ENCODE measurements at places on chromosomes 11 and 22.

DNA sequence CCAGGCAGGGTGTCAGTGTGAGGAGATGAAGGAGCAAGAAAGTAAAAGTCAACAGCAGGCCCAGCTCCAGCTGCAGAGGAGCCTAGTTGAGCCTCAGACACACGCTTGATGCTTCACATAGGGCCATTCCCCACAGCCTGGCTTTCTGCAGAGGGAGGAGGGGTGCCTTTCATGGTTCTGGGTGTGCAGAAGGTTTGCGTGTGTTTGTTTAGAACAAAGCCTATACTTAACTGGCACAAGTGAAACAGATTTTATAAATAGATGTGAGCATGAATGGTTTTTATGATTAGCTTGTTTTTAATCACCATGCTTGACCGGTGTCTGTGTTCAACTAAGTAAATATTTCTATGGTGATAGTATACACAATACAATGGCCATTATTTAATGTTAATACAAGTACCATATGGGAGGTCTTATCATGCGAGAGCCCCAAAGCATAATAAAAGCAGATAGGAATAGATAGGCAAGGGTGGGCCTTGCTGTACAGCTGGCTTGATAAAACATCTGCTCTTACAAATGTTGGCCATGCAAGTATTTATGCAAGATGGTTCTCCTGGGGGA, 290.2 kb downstream of the ETS1 start:
- DNase-seq = no peak

- DNase-seq = no peak
Measured at GRCh38 chr11:17063171-17064002, 14.1 kb downstream of the RPS13 start.

DNA sequence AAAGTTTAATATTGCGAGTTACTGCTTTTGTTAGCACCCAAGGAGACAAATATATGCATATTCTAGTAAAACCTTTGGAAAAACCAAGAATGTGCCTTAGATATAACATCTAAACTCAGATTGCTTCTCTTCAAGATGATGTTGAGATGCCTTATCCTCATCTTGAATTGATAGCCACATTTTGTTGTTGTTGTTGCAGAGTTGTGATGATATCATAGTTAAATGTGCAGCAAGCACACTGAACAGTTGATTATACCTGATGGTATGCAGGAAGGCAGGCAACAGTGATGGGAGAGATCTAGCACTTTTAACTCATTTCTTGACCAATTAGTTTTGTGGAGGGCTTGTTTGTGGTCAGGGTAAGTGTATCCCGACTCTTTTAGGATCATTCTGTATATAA, 48.0 kb downstream of the KDM2A start:
- no peak for DNase-seq

DNA sequence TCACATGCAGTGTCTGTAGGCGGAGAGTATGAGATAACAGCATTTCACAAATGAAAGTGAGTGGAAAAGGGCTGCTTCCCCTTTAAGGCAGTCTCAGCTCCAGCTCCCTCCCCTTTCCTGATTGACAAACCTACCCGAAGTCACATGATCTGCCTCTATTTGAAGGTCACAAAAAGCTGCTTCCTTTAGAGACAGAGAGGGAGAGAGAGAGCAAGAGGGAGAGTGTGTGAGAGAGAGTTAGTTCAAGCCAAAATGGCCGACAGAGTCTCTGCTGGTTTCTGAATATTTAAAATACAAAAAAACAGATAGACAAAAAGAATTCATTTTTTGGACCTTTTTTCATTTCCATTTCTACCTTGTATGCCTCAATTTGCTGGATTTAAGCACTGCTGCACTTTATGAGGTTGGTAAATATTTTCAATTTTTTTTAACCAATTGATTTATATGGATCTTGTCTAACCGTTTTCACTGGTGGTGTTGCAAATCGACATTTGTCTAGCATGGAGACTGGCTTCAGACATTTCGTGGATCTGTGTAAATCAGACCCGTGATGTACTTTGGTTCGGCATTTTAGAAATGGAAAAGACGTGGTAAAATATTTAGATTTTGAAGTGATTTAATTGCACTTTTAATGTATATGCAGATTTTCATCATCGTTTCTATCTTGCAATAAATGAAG, at the start of gene TNRC6B:
Gene TNRC6B, plus strand, starts transcription at position 188 of the 679 bp plus-strand sequence. Its CDS starts 211 bp downstream, at position 399.
- peak; percentile 66 for DNase-seq

GRCh38 chr11:60977224-60977623, 5.7 kb downstream of the CD6 start:
- DNase-seq = no peak

DNA sequence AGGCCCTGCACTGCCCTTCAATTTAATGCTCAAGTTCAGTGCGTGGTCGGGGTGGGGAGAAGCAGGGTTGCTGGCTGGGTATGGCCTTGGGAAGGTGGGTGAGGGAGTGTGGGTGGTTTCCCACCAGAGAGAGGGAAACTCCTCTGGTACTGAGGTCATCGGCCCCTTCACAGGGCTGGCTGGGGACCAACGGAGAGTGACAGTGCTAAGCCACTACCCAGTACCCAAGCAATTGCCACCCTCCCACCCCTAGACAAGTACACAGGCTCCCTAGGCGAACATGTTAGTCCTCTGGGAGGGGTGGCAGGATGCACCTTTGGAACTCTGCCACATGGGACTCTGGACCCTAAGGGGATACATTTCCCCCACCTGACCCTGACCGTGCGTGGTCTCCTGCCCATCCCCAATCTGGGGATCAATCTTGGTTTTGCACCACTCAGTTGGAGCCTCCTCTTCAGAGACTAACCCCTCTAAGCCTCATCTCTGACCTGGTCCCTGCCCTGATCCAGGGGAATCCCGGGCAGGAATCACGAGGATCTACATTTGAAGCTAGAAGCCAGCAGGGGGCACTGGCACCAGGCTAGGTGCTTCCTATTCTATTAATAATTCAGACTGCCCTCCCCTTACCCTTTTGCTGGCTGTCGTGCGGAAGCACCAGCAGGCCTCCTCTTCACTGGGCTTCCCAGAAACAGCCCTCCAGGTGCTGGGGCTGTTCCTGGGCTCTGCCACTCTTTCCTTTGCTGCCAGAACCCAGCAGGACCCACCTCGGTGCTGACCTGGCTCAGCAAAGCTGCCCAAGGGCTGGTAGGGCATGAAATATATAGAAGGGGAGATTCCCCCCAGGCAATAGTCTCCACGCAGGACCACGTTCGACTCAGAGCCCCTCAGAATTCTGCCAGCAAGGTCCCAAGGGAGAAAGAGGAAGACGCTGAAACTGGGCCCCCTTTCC, 377.7 kb downstream of the TENM4 start:
- no peak for DNase-seq

GRCh38 chr11:133669371-133670053, 137.2 kb upstream of the OPCML start:
- DNase-seq = no peak

DNA sequence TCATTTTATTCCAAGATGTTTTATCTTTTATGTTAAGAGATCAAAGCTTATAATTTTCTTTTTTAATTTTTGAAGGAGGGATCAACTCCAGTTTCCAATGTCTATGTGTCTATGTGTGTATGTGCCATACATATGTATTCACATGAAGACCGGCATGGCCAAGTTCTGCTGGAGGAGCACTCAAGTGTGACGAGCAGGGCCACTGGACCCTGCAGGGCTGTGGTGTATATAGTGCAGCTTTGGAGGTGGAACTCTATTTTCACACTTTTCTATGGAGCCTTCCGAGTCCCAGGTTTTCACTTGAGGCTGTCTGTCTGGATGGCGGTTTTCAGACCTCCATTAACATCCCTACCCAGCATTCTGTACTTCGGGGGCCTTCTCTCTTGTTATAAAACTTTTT, 36.5 kb upstream of the TTC12 start:
- no peak for DNase-seq

DNA sequence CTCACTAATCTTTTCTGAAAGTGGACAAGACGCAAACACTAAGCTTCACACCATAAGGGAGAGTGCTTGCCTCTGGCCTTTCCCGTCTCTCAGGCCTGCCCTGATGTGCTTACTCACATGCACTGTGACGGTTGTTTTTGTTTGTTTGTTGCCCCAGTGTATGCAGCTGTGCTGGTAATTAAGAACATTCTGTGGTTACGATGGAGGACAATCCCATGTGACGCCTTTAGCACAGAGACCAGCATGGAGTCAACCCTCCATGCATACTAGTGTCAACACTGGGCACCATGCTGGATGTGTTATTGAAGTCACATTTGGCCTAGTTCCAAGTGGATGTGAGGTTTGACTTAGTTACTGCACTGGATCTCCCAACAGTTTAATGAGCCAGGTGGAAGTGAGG, 27.8 kb upstream of the CDON start:
- DNase-seq = no peak

- DNase-seq = no peak
Measured at GRCh38 chr11:1370186-1371025, 19.3 kb upstream of the BRSK2 start.

GRCh38 chr11:119185981-119186634, 833 bp downstream of the NHERF4 start:
- DNase-seq = no peak

- no peak for DNase-seq
Measured at GRCh38 chr11:123125169-123125568, 63.2 kb upstream of the HSPA8 start.

DNA sequence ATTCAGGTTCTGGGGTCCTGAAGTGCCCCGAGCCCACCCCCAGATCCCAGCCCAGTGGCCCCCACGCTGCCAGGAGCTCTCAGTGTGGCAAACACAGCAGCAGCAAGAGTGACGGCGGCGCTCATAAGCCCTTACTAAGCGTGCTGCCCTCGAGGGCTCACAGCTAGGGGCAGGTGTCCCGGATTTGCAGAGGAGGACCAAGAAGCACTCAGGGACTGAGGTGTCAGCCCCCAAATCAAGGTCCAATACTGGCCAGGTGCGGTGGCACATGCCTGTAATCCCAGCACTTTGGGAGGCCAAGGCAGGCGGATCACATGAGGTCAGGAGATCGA, 25.4 kb downstream of the CELSR1 start:
- DNase-seq = no peak

DNA sequence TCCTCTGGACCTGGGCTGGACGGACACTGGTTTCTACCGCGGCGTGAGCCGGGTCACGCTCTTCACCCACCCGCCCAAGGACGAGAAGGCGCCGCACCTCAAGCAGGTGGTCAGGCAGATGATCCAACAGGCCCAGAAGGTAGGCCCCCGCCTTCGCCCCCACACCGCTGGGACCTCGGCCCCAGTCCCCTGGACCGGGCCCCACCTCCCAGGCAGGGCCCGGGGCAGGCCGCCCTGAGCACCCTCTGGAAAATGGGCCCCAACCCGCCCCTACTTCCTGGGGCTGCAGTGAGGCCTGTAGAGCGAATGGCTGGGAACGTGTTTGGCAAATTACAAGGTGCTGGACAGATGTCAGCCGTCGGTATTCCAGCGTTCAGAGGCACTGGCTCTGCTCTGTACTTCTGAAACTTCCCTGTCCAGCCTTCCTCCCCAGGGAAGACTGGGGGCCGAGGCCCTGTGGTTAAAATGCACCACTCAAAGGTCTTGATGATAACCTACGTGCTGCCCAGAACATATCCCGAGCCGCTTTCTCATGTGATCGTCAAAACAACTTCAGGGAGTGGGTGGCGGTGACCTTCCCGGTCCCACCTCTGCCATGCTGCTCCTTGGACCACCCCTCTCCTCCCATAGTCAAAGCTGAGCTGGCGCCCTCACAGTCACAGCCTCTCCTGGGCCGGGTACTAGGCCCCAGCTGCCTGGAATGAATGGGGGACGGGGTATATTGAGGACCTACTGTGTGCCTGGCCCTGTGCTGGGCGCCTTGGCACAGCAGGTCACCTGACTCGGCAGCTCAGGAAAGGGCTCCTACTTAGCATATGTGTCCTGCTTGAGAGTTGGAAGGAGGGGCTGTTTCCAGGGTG, 869 bp downstream of the FAM83F start:
- DNase-seq = no peak

DNA sequence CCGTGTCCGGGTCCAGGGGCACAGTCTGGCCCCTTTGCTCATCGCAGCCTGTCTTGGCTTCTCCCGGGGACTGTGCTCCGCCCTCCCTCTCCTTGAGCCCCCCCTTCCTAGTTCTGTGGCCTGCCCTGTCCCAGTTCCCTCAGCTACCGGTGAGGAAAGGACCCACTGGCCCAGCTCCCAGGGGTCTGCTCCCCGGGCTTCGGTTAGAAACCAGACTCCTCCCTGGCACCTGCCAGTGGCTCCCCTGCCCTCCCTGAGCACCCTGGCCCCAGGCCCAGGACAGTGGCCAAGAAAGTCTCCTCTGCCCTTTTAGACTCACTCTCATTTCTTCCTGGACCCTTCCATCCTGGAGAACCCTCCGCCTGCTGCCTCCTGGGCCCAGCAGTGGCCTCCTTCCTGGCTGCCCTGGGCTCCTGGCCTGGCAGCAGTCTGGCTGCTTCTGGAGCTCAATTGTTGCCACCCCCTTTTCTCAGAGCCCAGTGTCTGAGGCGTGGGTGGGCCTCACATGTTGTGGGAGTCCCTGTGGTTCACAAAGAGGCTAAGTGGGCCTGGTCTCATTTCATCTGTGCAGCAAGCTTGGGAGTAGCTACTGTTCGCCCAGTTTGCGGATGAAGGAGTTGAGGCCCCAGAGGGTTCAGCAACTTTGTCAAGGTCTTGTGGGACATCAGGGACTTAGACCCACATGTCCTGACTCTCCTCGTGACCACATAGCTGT, 12.6 kb downstream of the PRDM11 start:
- DNase-seq = no peak

DNA sequence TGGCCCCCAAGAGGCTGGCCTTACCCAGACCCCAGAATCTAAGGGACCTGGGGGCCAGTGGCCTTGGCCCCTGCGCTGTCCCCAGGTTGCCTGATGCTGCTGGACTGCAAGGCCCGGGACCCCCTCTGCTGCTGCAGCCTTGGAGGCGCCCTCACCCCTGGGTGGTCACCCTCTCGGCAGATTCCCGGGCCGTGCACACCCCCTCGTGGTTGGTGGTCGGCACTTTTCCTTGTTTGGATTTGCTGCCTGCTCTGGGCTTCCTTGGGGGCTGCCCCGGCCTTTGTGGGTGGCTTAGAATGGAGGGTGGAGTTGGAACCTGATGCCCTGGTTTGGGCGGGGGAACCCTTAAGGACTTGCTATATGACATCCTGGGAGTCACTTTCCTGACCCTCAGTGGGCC, 5.3 kb downstream of the RIN1 start:
- DNase-seq = no peak

DNA sequence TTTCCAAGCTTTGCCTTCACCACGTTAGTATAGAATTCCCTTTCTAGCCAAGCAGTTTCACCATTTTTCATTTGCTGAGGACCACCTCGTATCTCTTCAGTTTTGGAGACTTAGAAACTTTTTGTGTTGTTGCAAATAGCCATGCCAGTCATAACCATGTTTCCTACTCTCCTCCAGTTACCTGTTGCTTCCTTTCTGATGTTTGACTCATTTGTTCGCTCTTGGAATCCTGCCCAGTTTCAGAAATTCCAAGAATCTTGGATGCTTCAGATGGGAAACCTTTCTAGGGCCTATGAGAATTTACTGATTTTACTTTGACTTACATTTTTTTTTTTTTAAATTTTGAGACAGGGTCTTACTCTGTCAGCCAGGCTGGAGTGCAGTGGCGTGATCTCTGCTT, 65.4 kb downstream of the PPP6R3 start:
- no peak for DNase-seq
